ENCODE measurements at places on chromosomes 4 and X.

GRCh38 chr4:131430302-131430701, 1718.8 kb upstream of the PCDH10 start:
- DNase-seq = no peak

- DNase-seq = no peak
Observed at GRCh38 chr4:68011684-68012083, 48.4 kb upstream of the TMPRSS11A start.

DNA sequence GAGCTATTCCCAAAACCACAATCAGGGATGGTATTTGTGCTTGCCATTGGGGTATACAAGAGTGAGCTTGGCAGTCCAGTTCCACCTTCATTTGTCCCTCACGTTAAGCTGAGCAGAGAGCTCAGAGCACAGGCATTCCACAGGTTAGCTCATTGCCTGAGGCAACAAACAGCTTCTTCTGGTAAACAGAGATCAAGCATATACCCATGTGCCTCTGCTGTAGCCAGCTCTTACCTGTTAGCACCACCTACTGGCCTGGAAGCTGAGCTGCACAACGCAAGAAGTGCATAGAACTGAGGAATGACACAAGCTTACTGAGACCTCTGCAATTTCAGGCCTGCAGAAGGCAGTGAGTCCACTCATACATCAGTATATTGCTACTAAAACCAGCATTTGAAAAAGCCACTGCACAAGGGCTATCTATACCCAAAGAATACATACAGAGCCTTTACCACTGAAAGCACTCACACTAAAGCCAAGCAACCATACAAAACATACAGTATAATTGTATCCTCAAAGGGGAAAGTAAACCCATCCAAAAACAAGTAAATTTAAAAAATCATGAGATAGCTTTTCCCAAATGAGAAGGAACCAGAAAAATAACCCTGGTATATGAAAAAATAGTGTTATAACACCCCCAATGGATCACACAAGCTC, 258.3 kb upstream of the GABRA2 start:
- no peak for DNase-seq

DNA sequence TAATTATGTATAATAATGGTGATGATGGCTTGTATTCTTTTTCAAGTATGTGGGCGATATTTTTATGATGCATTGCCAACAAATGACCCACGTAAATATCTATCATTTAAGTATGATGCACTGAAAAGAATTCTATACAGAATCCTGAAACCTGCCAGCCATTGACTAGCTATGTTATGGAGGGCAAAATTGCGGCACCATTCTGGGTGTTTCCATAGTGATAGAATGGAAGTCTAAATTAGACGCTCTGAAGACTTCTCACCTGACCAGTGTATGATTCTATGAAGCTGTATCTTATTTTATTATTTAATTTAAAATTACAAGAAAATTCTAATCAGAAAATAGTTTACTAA, 677 bp upstream of the CENPC start:
- no peak for DNase-seq

All from nucleus accumbens (tissue), 56 donors.